ENCODE measurements at places on chromosomes 13 and 19.

GRCh38 chr19:14582894-14583340, at the start of gene CLEC17A:
Gene CLEC17A, plus strand, starts transcription at chr19:14583084. Its CDS starts 77 bp downstream, at chr19:14583161.
- DNase-seq, result no peak

GRCh38 chr19:29428071-29428470, 97.7 kb upstream of the VSTM2B start:
- no peak for DNase-seq

DNA sequence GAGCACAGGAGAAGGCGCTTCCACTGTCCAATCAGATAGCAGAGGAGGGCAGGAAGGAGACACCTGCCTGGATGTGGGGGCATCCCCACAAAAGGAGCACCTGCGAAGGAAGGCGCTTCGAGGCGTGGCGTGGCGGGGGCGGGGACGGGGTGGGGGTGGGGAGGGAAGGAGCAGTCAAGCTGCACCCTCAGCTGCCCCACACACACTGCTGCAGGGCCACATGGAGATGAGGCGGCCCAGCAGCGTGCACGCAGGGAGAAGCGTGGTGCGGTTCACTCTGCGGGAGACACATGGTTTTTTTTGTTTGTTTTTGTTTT, 21.4 kb downstream of the ANKRD27 start:
- no peak for DNase-seq

GRCh38 chr13:75907044-75907443, 270.9 kb downstream of the LMO7 start:
- DNase-seq, result no peak

- DNase-seq, result peak; percentile 88
These were observed 351.2 kb upstream of the ARGLU1 start for GRCh38 chr13:106919133-106919532.

- DNase-seq, result no peak
These were observed 472.9 kb downstream of the FOXO1 start for GRCh38 chr13:40193286-40194223.

GRCh38 chr19:47351548-47351947, 2.4 kb downstream of the DHX34 start:
- DNase-seq, result no peak

- no peak for DNase-seq
These were observed 9.9 kb downstream of the ZNF665 start for GRCh38 chr19:53183146-53183764.

GRCh38 chr19:18297308-18297707, 15.9 kb upstream of the JUND start:
- DNase-seq, result no peak

DNA sequence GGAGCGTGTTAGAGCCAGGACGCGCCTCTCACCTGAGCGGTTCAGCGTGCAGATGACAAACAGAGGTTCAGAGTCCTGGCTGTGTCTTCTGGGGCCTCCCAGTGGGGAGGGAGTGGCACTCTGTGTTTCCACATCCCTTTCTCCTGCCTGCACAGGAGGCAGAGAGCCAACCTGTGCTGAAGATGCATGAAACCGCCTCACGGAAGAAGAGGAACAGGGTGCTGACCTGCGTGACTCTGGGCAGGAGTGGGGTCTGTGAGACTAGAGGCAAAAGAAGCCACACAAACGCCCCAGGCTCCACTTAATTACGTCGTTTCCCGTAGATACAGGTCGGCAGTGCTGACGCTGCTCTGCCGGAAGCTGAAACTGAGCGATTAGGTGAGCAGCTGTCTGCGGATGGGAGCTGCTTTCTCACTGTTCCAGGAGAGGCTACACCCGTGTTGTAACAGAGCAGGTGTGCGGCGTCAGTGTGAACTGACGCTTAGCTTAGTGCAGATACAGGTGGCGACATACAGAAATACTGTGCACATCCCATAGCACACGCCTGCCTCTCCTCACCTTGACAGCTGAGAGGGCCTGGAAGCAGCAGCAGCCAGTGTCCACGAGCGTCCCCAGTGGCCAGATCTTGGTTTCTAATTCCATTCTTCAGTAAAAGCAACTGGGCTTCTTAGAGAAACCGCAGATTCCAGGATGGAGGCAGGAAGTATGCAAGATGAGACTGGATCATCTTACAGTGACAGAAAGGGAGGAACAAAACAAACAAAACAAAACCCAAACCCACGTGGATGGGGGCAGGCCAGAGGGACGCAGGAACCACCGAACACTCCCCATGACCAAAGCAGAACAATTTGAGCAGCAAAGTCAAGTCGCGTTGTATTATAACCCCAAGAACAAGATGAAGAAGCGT, 37.7 kb upstream of the MCF2L start:
- DNase-seq, result peak; percentile 70

DNA sequence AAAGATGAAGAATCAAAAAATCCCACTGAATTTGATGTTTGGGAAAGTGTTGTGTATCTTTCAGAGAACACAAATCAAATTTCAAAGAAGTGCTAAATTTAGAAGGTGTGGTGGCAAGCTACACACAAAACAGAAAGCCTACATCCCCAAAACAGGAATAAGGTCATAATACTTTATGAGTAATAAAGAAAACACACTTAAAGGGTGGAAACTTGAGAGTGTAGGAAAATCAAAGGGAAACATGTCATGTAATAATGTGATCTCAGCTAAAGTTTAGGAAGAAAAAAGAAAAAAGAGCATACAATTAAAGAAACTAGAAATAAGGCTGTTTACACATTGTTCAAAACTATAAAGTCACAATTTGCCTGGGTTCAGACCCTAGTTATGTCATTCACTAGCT, 668.7 kb downstream of the PCDH17 start:
- no peak for DNase-seq

GRCh38 chr13:65336087-65336749, 1893.9 kb downstream of the PCDH9 start:
- DNase-seq, result no peak

Measured in KBM-7 (cell line).